ENCODE measurements at places on chromosomes 1 and 21. TPM values are rescaled to one million over a fixed set of nuclear protein-coding genes. Genes with fewer than 3 reads are reported as not detected.

NLRP3 gene
- 0.09 TPM for total RNA-seq

ADAM30 gene
- total RNA-seq = not detected

GRCh38 chr1:25804964-25805862 is 5.2 kb downstream of the SELENON start:
- no peak overlapping the region for H3K27ac ChIP-seq
- no peak for DNase-seq
- H3K36me3 ChIP-seq = peaks cover 18% of the 10 kb centered on the region
- no peak overlapping the region for H3K4me3 ChIP-seq

DNA sequence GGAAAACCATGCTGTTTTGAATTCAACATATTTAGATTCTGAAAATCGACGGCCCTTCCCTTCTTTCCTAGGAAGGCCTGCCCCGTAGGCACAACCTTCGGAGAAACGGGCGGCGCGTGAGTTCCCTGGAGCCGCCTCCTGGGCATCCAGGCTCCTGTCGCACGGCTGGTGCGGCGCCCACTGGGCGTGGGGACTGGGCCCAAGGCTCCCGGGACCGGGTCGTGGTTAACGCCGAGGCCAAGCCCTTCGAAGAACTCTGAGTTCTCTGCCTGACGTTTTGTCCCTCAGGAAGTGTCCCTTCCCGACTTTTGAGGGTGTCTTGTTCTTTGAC is 19.2 kb upstream of the TBX15 start:
- no peak overlapping the region for H3K27ac ChIP-seq
- H3K4me1 ChIP-seq = no peaks in the 10 kb centered on the region
- peak; percentile 53 for DNase-seq
- no peak overlapping the region for H3K4me3 ChIP-seq

DNA sequence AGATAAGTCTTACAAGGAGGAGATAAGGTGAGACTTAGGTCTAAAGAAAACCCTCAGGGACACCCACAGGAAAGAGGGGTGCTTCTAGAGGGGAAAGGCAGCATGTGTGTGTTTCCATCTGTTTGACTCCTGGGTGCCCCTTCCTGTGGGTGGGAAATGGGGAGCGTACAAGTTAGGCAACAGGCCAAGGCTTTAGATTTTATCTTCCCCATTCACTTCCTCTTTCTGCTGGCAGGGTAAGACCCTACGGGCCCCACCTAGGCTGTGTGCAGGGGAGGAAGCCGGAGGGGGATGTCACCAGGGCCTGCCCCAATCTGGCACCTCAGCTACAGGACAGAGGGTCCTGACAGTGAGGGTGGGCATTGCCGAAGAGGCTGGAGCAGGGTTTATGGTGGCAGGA is 2.5 kb upstream of the OLIG1 start:
- no peak overlapping the region for H3K27ac ChIP-seq
- H3K36me3 ChIP-seq = no peaks in the 10 kb centered on the region
- no peaks in the 10 kb centered on the region for H3K4me1 ChIP-seq
- DNase-seq = no peak

DNA sequence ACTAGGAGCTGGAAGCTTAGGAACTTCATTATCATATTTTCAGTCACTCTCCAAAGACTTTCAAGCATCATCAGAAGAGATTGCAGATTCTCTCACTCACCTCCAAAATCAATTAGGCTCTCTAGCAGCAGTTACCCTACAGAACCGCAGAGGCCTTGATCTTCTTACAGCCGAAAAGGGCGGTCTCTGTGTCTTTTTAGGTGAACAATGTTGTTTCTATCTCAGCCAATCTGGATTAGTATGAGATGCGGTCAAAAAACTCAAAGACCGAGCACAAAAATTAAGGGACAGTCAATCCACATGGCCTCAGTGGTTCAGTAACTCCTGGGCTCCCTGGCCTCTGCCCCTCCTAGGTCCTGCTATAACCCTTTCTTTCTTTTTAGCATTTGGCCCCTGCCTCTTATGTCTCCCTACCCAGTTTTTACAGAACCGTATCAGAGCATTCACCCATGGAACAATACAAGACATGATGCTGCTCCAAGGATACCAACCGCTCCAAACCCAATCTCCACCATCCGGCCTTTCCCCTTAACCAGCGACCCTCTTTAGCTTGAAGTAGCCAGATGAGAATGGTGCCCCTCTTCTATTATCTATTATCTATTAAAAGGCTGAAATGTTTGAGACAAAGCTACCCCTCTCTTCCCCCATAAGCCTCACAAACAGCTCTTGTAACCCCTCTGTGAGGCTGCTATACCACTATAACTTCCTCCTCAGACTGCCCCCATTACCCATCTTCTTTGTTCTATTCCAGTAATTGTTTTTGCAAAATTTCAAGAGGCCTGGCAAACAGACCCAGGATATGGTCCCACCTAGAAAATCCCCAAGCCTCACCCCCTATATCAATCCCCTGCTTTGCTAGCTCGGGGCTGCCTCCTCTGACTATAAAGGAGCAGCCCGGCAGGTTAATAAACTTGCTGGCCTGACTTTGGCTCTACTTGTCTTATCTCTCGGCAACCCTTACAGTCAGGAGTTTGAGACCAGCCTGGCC is 18.7 kb upstream of the CA6 start:
- no peaks in the 10 kb centered on the region for H3K27me3 ChIP-seq
- H3K36me3 ChIP-seq = no peaks in the 10 kb centered on the region
- H3K4me1 ChIP-seq = no peaks in the 10 kb centered on the region
- no peak overlapping the region for H3K4me3 ChIP-seq
